ENCODE measurements at places on chromosomes 6 and 20.

- DNase-seq = no peak
These were observed 32.3 kb upstream of the CITED2 start for GRCh38 chr6:139406577-139407343.

DNA sequence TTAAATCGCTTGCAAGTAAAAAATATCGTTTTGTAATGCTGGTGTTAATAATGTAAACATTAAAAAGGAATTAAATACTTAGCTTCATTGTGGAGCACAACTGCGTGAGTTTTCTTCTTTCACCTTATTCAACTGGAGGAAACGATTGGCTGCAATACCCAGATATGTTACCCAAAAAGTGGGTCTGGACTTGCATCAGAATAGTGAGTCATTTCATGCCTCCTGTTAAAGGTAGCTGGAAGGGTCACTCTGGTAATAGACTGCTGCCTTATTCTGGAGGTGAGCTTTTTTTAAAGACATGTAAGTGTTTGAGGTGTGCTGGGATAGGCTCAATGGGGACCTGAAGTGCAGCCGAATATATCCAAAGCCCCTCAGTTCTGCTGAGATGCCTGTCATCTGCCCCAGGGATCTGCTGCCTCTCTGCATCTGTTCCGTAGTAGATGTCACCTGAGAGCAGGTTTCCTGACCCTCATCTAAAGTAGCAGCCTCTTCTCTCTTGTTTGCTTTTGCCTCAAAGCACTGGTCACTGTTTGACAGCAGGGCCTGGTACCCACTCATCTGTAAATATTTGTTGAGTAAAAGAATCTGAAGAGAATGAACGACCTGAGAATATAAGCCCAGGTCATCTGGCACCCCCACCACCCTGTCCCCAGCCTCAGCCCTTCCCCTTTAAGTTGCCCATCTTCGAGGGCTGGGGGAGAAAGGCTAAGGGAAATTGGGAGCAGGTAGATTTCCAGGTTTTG lies 5.6 kb upstream of the UQCC2 start:
- no peak for DNase-seq

GRCh38 chr6:74182992-74183391 lies 487.0 kb downstream of the CD109 start:
- no peak for DNase-seq

DNA sequence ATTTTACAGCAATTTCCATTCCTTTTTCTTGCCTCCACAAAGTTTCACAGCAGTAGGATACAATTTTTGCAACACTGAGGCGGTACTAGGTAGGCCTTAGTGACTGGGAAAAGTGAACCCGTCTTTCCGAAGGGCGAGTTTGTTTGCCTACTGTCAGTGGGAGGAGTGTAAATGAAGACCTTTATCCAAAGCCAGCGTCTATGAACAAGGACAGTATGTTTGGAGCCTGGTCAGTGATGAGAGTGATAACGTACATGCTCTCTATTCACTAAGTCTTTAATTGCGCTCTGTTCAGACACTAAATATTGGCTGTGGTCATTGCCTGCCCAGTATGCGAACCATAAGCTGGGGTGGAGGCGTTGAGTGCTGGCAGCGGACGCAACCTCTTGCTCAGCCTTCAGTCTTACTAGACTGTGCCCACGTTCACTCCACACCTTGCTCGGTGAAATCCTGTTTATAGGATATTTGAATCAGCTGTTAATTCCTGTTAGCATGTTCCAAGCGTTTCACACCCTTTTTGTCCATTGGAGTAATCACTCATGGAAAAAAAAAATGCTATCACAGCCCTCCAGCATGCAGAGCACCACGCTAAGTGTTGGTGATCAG lies 145.5 kb downstream of the TMEM242 start:
- DNase-seq = no peak

Data from CD4-positive, alpha-beta T cell treated with Interferon gamma for 1 hour (primary cell).